GF-D8 (cell line): ENCODE measurements at places on chromosomes 4 and X.

DNA sequence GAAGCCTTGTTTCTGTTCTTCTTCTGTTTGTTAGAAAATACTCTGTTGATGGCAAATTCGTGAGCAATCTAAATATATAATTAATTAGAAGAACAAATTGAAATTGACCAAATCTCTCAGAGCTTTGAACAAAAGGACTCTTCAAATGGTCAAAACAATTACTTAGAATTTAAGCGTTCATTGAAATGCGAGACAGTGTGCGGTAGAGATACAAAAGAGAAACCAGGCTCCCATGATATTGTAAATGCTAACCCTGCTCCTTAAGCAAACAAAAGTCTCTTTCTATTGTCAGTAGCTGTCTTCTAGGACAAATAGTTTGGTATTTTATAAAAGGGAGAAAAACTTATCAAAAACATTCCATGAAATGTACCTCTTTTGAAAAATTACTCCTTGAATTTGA, 453.4 kb upstream of the MAGEB2 start:
- DNase-seq: no peak

- DNase-seq: peak; percentile 43
Measured at GRCh38 chr4:141311246-141312204, 90.8 kb downstream of the ZNF330 start.

DNA sequence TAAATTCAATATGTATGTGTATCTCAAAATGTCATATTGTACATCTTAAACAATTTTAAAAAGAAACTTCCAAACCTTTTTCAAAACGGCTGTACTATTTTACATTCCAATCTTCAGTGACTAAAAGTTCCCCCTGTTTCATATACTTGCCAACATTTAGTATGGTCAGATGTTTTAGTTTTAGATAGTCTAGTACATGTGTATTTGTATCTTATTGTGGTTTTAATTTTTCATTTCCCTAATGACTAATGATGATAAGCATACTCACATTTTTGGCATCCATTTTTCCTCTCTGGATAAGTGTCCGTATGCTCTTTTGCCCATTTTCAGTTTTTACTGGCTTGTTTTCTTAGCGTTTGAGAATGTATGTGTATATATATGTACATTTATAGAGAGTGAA, 212.2 kb upstream of the MAGEB18 start:
- DNase-seq: no peak

- DNase-seq: no peak
Measured at GRCh38 chrX:154991476-154991875, 31.0 kb downstream of the F8 start.

- DNase-seq: no peak
Measured at GRCh38 chrX:49754233-49754857, 58.6 kb upstream of the PAGE1 start.

GRCh38 chr4:167622481-167623240, 388.4 kb upstream of the SPOCK3 start:
- DNase-seq: no peak

DNA sequence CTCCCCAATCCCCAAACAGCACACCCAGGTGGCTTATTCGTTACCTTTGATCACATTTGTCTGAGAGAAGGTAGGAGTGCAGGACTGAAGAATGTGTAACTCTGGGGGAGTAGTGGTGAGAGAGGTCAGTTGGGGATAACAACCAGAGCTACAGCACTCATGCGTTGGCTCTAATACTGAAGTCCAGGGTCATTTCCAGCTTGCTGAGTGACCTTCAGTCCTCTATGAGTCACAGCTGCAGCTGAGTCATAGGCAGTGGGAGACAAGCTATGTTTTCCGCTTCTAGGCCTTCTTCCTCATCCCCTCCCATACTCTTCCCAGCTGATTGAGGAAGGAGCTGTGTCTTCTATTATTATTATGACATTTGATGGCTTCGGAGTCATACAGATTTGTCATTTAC, 31.6 kb upstream of the CT47C1 start:
- DNase-seq: no peak

- DNase-seq: no peak
Measured at GRCh38 chr4:77007358-77008230, 58.0 kb downstream of the SEPTIN11 start.

DNA sequence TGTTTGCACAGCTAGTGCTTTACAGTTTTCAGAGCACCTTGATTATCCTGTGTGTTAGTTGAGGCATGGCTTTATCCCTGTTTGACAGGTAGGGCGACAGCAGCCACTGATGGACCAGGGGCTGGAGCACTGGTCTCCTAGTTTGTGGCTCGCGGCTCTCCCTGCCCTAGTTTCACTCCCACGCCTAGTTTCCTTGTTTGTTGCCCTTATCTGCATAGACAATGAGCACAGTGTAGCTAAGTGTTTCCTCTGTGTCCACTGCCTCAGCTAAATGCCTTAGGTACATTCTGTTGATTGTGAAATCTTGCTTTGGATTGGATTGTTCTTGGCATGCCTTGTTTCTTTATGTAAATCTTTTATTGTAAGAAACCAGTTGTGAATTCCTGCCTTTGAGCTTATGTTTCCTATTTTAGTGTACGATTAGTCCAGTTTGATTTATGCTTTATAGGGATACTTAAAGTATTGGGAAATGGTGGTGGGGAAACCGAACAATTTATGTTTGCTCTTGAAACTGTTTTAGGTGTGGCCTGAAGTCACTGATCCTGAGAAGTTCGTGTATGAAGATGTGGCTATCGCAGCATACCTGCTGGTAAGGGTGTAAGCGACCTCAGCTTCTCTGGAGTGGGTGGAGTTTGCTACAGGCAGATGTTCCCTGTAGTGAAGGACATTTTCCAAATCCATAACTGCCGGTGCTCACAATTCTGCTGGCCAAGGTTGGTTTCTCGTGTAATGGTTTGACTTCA, 11.0 kb downstream of the TRMT44 start:
- no peak for DNase-seq

GRCh38 chrX:40806513-40807220, 71.3 kb upstream of the MED14 start:
- no peak for DNase-seq

DNA sequence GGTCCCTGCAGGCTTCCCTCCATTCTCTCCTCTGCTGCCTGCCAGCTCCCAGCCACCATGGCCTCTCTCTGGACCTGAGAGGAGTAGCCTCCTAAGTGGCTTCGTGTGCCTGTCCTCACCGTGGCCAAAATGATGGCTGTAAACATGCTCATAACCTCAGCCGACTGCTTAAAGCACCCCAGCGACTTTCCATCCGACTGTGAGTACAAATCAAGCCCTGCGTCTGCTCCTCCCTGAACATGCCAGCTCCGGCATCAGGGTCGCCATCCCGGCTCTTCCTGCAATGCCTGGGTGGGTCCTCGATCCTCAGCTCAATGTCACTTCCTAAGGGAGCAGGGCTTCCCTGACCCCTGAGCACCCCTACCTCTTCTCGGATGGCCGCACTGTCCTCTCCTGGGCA, 3.3 kb upstream of the SORCS2 start:
- no peak for DNase-seq

- no peak for DNase-seq
Measured at GRCh38 chr4:102599886-102600285, 98.7 kb downstream of the NFKB1 start.

DNA sequence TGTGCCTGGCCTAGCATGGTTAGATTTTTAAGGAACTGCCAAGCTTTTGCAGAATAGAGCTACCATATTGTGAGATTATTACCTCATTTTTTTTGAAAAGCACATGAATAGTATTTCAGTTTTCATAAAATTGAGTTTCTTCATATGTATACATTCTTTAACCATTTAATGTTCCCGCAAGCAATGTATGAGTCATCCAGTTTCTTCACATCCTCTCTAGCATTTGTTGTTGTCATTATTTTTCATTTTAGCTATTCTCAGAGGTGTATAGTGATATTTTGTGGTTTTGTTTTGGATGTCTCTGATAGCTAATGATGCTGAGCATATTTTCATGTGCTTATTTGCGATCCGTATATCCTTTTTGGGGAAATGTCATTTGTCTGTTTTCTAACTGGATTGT, 74.9 kb downstream of the GLUD2 start:
- DNase-seq: no peak

- no peak for DNase-seq
Measured at GRCh38 chr4:181006499-181007260, 1236.5 kb upstream of the TENM3 start.

- DNase-seq: no peak
Measured at GRCh38 chrX:69361311-69361845, 142.7 kb upstream of the NALF2 start.

GRCh38 chrX:129641469-129641868, 13.3 kb downstream of the APLN start:
- DNase-seq: no peak

GRCh38 chr4:7466904-7467303, 32.2 kb upstream of the PSAPL1 start:
- no peak for DNase-seq

GRCh38 chr4:98421111-98421510, 159.9 kb downstream of the RAP1GDS1 start:
- no peak for DNase-seq

- no peak for DNase-seq
Measured at GRCh38 chr4:29309050-29309449, 1411.1 kb upstream of the PCDH7 start.

GRCh38 chrX:4243759-4244158, 530.3 kb upstream of the PRKX start:
- no peak for DNase-seq

DNA sequence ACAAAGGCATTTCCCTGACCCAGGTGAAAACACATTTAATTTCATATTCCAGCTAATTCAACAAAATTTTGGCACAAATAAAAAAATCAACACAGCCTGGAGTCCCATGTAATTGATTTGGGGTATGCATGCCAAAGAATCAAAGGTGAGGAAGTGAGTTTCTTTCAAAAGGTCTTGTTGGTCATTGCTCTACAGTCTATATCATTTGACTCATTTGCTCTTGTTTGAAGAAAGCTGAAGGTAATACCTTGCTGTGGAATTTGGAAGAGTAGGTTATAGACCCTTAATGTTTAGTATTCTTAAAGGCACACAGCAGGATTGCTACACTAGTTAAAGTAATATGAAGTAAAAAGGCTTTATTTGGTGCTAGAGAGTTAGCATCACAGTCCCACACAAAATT, 25.4 kb downstream of the COL4A6 start:
- no peak for DNase-seq

DNA sequence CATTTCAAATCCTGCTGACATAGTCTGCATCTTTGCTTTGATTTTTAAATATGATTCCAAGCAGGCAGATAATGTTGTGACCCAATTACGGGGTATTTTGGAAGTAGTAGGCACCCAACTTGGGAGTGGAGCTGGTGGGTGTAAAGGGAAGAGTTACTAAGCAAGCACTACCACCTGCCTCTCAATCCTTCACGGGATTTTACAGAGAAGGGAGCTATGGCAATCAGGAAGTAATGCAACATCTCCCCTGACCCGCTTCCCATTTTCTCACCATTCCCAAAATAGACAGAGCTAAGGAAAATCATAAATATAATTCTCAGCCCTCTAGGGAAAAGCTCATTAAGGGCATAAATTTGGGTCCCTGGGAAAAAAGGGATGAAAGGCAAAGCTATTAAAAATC, 9.2 kb downstream of the APBB2 start:
- DNase-seq: no peak

DNA sequence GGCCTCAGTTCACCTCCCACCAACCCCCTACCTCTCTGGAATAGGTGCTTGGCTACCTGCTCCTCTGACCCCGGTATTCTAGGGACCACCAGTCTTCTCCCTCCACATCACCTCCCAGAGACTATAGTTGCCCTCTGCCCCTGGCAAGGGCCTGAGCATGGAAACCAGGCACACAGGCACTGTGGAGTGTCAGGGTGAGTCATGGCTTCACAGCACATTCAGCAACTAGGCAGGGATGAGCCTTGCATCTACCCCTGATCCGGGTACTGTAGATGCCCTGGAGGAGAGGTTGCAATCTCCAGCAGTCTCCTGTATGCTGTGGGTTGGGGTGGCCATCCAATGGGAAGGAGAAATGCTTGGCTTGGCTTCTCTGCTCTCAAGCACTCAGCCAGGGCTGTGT, 472.7 kb downstream of the IDS start:
- no peak for DNase-seq

GRCh38 chr4:24683116-24683515, 98.8 kb upstream of the DHX15 start:
- no peak for DNase-seq

- DNase-seq: peak; percentile 66
Measured at GRCh38 chr4:78613522-78614321, 62.2 kb downstream of the ANXA3 start.

- DNase-seq: no peak
Measured at GRCh38 chrX:139642241-139642927, 65.6 kb downstream of the MCF2 start.

- DNase-seq: peak; percentile 54
Measured at GRCh38 chrX:40153345-40154249, 55.8 kb upstream of the BCOR start.

DNA sequence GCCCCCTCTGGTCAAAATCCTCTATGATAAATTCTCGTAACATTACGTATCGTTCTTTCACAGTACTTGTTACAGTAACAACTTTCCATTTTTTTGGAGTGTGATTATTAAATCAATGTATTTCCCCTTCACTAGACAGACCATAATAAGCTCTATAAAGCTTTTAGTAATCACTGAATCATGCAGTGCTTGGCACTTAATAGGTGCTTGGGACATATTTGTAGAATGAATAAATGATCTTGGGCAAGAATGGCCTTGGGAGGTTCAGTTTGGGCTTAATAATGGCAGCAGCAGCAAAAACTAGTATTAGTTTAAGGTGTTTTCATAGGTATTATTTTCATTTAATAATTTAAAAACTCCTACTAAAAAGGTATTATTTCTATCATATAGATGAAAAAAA, 33.4 kb upstream of the SFRP2 start:
- DNase-seq: no peak

- DNase-seq: no peak
Measured at GRCh38 chr4:159736411-159736810, 633.5 kb downstream of the RAPGEF2 start.

DNA sequence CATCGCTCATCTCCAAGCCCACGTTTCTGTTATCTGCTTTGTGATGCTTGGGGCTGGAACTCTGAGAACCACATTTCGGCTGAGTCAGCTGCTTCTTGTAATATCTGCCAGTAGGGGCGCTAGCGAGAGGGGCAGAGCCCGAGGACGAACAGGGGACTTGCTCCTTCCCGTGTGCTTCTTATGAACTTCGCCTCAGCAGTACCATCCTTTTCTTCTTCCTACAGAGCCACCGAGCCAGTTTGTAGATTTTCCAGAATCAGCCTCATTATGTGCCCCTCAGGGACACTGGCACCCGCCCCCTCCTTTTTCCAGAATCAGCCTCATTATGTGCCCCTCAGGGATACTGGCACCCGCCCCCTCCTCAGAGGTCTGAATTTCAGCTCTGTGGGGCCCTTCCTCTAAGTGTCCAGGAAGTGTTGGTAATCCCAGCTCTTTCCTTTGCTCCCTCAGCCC, 441.7 kb upstream of the RASGEF1B start:
- no peak for DNase-seq
